GM12891 (cell line): ENCODE measurements at places on chromosomes 3 and 15.

DNA sequence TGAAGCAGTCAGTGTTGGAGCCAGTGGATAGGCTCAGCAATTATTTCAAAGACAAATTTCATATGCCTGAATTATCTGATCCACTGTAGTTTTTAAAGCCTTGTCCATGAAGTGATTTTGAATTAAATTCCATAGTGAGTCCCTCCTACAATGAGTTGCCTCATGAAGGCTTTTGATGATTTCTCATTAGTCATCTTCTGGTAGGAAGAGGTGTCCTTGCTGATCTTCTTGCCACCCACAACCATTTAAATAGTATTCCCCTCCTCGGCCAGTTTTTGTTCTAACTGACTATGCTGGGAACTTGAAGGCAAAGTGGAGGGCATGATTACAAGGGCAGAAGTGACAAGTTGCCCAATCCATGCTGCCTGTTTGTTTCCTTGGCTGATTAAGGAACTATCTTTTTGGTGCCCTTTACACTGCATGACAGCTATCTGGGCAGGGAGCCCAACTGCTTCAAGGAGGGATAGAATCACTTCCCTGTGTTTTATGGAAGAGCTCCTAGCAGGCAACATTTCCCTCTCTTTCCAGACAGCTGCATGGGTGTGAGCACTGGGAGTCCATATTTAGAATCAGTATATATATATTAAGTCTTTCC is 617.5 kb downstream of the ZPLD1 start:
- DNase-seq, result no peak

DNA sequence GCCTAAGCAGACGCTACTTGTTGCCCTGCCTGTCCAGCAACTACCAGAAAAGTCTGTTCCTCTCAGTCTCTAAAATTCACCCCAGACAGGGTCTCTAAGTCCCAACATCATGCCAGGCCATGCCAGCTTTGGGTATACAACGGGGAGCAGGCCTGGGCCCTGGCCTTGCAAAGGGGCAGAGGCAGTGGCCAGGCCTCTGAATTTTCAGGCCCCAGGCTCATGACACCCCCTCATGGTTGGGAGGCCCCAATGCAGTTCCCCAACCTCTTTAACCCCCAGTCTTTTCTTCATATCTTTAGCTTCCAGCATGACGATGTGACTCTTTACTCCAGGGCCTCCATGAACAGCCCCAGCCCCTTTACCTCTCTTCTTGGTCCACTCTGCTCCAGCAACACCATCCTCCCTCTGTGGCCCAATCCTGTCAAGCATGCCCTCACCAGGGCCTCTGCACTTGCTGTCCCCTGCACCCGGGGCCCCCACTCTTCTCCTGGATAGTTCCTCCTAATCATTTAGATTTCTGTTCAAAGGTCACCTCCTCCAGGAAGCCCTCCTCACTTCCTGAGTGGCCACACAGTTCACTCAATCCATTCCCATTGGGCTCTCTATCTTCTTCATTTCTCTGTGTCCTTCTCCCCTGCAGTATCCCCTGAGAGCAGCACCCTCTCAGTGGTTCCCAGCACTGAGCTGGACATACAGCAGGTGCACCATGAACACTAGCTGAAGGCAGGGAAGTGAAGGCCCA is 4.8 kb downstream of the IQSEC1 start:
- no peak for DNase-seq

DNA sequence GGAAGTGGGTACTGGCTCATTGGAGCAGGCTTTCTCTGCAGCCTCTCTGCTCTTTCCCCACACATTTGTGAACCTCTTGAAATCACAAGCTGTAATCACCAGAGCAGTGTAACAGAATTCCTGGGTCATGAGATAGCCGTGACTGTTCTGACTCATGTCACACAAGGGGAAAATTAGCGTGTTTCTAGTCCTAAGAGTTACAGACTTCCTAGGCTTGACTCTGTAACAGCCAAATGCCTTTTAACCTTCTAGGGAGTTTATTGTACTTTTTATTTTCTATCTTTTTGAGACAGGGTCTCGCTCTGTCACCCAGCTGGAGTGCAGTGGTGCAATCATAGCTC is 54.7 kb upstream of the TRAK1 start:
- no peak for DNase-seq

GRCh38 chr3:13544293-13544831 is 4.6 kb upstream of the FBLN2 start:
- DNase-seq, result no peak

DNA sequence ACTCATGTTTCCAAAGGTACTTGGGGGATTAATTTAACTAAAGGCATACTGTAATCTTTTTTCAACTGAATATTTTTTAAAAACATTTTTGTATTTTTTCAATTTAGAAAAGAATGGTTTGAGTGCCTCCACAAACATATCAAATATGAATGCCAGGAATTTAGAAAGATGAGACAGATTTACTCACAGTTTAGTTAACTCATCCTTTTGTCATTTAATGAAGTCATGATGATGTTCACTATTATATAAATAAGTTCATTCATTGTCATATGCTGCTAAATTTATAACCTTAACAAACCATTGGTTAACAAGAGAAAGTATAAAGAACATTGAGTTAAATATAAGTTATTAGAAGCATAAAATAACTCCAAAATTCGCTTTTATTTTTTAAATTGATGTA is 50.0 kb downstream of the FGF7 start:
- DNase-seq, result no peak

DNA sequence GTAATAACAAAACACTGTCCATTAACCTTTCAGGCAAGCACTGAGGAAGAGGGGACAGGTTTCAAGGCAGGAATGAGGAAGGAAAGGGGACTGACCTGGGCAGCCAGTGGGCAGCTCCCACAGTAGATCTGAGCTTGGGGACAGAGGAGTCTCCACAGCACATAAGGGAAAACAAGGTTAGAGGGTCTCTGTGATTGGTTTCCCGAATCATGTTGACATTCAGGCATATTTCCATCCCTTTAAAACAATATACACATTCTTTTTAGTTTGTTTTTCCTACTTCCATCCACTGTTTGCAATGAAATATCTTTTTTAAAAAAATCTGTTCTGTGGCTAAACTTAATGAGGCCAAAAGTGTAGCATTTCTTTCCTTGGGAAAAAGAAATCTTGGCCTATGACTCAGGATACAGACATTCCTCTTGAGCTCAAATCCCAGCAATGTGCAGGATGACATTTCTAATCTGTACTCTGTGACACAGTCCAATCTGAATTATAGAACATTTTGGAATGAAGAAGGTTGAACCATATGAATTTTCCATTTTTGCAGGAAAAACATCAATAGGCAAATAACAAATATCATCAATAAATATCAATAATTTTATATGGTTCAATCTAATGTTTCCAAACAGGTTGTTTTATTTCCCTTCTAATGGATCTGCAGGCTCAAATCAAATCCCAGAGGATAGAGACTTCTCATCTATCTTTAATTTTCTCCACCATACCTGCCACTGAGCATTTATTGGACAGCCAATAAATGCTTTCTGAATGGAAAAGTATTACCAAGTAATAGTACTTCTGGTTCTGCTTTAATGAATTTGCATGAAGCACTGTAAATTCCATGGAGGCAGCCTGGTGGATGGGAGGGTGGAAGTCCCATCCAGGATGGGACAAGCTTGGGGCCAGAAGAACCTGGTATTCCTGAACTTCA is 54.1 kb downstream of the ITGB5 start:
- DNase-seq, result no peak

DNA sequence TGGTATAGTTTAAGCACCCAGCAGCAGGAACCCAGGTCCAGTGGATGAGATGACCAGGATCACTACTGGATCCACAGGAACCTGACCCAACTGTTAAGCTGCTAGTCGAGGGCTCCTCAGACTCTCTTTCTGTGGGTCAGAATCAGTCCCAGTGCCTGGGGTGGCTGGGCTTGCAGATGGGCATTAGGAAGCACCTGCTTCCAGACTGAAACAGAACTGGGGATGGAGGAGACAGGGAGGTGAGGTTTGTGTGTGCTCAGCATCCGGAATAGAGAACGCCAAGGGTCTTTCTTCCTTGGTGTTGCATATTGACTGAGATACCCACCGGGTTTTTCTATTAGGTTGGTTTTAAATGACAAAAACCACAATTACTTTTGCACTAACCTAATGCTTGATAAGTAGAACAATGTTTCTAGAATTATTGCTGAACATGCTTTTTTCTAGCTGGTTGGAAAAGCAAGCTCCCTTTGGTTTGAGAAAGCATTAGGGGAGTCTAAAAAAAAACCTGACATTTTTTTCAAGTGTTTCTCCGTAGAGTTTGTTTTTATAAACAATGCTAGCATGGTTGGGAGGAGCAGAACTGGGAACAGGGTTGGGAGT is 779 bp downstream of the ST3GAL6 start:
- no peak for DNase-seq

- no peak for DNase-seq
Measured at GRCh38 chr3:128432301-128432970, 34.3 kb downstream of the DNAJB8 start.

DNA sequence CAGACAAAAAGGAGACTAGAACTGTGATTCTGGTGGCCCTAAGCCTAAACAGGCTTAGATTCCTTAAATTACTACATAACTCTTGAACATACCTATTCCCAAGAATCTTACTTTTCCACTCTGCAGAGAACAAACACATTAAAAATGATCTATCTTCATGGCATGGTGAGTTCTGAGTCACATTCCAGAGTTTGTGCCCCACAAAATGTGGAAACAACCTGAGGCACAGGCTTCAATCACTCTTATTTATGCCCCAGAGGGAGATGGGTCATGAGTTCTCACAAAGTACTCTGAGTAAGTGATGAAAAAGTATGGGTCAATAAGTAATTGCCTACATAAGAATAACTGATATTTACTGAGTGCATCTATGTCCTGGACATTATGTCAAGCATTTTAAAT is 137.5 kb upstream of the SLC2A2 start:
- no peak for DNase-seq

DNA sequence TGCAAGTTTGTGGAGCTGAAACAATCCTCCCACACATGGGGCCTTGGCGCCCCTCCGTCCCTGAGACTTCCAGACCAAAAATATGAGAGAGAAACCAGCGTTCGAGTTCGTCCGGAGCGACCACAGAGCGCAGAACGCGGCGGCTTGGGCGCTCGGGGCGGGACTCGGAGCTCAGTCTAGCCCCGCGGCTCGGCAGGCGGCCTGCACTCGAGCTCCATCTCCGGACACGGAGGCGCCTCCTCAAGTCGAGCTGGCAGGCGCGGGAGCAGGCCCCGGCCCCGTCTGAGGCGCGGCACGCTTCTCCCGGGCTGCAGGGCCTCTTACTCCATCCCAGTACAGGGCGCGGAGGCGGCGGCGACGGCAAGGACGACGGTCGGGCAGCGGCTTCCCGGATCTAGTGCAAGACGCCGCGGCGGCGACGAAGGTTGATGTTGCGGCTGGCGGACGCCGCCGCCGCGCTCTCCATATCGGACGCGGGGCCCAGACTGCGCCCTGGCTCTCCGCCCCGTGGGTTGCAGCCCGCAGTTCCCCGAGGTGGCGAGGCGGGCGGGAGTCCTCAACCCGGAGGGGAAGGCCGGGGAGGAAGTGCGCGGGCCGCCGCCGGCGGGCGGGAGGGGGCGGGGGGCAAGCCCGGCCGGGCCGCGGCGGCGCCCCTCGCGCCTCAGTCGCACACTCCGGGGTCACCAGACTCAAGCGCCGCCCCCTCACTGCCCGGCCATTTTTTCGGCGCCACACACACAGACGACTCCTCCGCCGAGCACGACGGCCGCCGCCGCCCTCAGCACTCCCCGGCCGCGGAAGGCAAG is 674 bp downstream of the MSL2 start:
- peak; percentile 61 for DNase-seq

GRCh38 chr3:88267-88666 is 108.3 kb upstream of the CHL1 start:
- no peak for DNase-seq

- DNase-seq, result peak; percentile 46
Measured at GRCh38 chr15:67064607-67065530, 533 bp upstream of the SMAD3 start.

GRCh38 chr3:117507958-117508357 is 798.4 kb downstream of the TUSC7 start:
- no peak for DNase-seq

DNA sequence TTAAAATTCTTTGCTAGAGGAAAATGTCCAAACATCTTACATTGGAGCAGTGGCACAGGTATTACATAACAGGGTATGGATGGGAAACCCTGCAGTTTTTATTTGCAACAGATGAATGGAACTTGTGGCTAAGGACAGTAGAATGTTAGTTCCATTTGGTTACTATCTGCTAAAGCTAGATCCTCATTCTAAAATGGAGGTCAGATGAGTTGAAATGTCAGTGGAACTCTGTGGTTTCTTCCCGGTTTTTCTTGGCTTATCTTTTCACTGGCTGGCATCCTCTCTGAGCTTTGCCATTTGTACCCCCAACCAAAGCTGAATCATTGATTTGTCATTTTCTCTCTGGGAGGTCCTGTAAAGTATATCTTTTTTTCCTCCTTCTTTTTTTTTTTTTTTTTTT is 68.9 kb downstream of the ARMC8 start:
- DNase-seq, result no peak

- DNase-seq, result no peak
Measured at GRCh38 chr3:144369129-144369879, 397.7 kb downstream of the DIPK2A start.

GRCh38 chr3:53794597-53794996 is 51.6 kb downstream of the CHDH start:
- DNase-seq, result no peak

DNA sequence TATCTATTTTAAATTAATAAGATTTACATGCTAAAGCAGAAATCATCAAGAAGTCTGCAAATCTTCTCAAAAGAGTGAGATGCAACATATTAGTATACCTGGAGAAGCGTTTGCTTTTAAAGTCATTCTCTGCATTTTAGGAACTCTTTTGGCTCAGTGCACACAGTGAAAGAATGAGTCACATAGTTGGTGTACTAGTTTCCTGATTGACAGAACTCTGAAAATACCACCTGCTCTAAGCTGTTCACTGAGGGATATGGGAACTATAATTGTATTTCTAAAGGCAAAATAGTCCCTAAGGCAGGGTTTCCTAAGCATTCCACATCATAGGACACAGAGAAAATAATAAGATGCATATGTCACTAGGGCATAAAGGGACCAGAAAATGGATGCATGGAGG is 838.5 kb downstream of the DIPK2A start:
- DNase-seq, result no peak

- DNase-seq, result no peak
Measured at GRCh38 chr3:49794926-49795905, 4.5 kb downstream of the CDHR4 start.

- DNase-seq, result no peak
Measured at GRCh38 chr15:90459368-90459767, 70.4 kb upstream of the CRTC3 start.

GRCh38 chr15:80878242-80878866 is 99.2 kb downstream of the CEMIP start:
- DNase-seq, result no peak

- DNase-seq, result no peak
Measured at GRCh38 chr3:197399486-197399885, 101.1 kb upstream of the DLG1 start.

DNA sequence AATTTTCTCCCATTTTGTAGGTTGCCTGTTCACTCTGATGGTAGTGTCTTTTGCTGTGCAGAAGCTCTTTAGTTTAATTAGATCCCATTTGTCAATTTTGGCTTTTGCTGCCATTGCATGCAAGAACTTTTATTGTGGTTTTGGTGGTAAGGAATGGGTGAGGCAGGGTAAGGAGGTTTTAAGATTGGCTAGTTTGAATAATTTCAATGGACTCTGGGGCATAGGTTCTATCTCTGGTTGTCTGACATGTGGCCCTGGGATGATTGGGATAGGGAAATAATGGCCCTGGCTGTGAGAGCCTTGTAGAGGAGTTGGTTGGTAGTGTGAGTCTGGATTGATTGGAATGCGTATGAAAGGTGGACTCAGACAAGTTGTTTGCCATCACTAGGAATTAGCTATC is 38.0 kb downstream of the SEC22A start:
- no peak for DNase-seq

GRCh38 chr3:126295407-126295939 is 61.7 kb downstream of the KLF15 start:
- DNase-seq, result no peak

- DNase-seq, result no peak
Measured at GRCh38 chr3:16455966-16456365, 57.5 kb downstream of the RFTN1 start.
